ENCODE measurements at places on chromosomes 13 and 19. TPM values are rescaled to one million over a fixed set of nuclear protein-coding genes. Genes with fewer than 3 reads are reported as not detected.

GRCh38 chr13:32284927-32285632 is 30.1 kb downstream of the ZAR1L start:
- H3K27ac ChIP-seq, result peak overlapping the region; percentile 67
- H3K4me3 ChIP-seq, result no peak overlapping the region
- H3K27me3 ChIP-seq, result no peaks in the 10 kb centered on the region
- peaks cover 27% of the 10 kb centered on the region for H3K4me1 ChIP-seq

GRCh38 chr19:42465827-42466280 is 23.1 kb upstream of the CXCL17 start:
- H3K27ac ChIP-seq, result peak overlapping the region; percentile 37
- H3K4me3 ChIP-seq, result no peak overlapping the region
- no peaks in the 10 kb centered on the region for H3K27me3 ChIP-seq
- DNase-seq, result no peak
- no peaks in the 10 kb centered on the region for H3K36me3 ChIP-seq
- H3K4me1 ChIP-seq, result peaks cover 4% of the 10 kb centered on the region

GRCh38 chr13:57588639-57589038 is 42.9 kb upstream of the PCDH17 start:
- H3K36me3 ChIP-seq, result no peaks in the 10 kb centered on the region
- no peak overlapping the region for H3K27ac ChIP-seq
- DNase-seq, result no peak
- no peaks in the 10 kb centered on the region for H3K27me3 ChIP-seq
- no peaks in the 10 kb centered on the region for H3K4me1 ChIP-seq

DNA sequence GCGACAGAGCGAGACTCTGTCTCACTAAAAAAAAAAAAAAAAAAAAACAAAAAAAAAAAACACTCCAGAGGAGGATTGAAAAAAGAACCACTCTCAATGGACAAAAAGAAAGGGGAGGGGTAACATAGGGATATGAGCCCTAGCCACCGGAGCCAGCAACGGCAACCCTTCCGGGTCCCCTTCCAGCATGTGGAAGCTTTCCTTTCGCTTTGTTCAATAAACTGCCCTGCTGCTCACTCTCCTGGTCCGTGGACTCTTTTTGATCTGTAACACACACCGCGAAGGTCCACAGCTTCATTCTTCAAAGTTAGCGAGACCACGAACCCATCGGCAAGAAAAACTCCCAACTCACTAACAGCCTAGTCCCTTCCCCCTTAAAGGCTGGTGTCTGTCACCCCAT is 1.0 kb upstream of the REX1BD start:
- H3K27me3 ChIP-seq, result no peaks in the 10 kb centered on the region
- H3K27ac ChIP-seq, result no peak overlapping the region
- H3K4me3 ChIP-seq, result no peak overlapping the region
- peaks cover 23% of the 10 kb centered on the region for H3K4me1 ChIP-seq

- H3K27ac ChIP-seq, result peak overlapping the region; percentile 96
- H3K4me1 ChIP-seq, result peaks cover 59% of the 10 kb centered on the region
- DNase-seq, result peak; percentile 63
- H3K36me3 ChIP-seq, result peaks cover 6% of the 10 kb centered on the region
Measured at GRCh38 chr19:47275791-47276461, 1.2 kb downstream of the INAFM1 start.

The LRRC63 gene
- not detected for total RNA-seq

GRCh38 chr19:13633109-13633508 is 126.8 kb upstream of the CACNA1A start:
- no peak overlapping the region for H3K27ac ChIP-seq
- peaks cover 29% of the 10 kb centered on the region for H3K27me3 ChIP-seq
- H3K4me3 ChIP-seq, result no peak overlapping the region
- no peak for DNase-seq

The CGB1 gene
- total RNA-seq, result not detected

DNA sequence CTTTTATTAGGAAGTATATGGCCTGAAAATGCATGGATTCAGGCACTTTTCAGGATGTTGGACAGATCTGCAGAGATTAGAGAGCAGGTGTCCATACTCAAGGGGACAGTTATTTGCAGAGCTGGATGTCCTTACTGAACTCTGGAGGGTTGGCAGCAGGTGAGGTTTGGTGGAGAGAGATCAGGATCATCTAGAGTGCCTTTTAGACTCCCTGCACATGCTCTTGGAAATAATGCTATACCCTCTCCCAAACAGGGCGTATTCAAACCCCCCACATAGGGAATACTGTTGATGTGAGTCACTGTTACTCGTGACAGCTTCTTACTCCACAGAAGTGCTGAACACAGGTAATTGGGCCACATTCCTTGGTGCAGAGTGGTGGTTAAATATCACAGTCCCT is 725.7 kb upstream of the SGCG start:
- no peak overlapping the region for H3K4me3 ChIP-seq
- H3K27ac ChIP-seq, result no peak overlapping the region
- no peak for DNase-seq
- peaks cover 10% of the 10 kb centered on the region for H3K4me1 ChIP-seq
- no peaks in the 10 kb centered on the region for H3K27me3 ChIP-seq
- H3K36me3 ChIP-seq, result no peaks in the 10 kb centered on the region

DNA sequence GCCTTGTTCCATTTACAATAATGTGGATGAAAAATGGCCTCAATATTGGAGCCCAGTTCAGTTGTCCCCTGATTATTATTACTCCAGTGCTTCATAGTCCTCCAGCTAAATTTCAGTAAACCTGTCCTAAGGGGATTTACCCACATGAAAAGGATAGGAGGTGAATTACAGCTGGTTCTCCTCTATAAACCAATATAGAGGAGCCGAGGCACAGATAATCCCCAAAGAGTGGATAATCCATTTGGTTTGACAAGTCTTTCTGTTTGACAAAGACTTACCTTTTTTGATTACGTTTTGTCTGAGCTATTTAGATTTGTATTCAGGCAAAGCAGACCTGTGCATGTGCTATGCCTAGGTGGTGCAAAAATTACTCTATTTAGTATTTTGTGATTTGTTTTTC is 2.7 kb downstream of the CNMD start:
- H3K27ac ChIP-seq, result no peak overlapping the region
- DNase-seq, result no peak
- H3K27me3 ChIP-seq, result peaks cover 69% of the 10 kb centered on the region
- peaks cover 13% of the 10 kb centered on the region for H3K4me1 ChIP-seq
- no peaks in the 10 kb centered on the region for H3K36me3 ChIP-seq

GRCh38 chr13:80296638-80297037 is 44.3 kb downstream of the SPRY2 start:
- H3K4me3 ChIP-seq, result no peak overlapping the region
- H3K36me3 ChIP-seq, result no peaks in the 10 kb centered on the region
- H3K27ac ChIP-seq, result no peak overlapping the region
- no peaks in the 10 kb centered on the region for H3K27me3 ChIP-seq

DNA sequence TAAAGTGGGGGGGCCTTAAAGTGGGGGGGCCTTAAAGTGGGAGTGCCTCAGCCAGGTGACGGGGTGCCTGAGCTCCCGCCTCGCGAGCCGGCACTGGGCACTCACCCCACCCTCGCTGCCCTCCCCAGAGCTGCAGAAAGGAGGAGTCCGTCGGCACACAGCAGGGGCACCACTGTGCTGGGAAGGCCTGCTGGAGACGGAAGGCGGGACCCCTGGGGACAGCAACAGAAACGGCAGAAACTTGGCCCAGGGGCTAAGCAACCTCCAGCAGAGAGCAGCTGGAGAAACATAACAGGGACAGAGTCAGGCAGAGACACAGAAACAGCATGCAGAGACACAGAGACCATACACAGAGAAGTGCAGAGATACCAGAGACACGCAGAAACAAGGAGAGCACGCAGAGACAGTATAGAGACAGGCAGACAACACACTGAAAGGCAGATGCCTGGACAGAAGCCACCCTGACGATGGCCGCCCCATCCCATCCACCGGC is 7.9 kb downstream of the CFD start:
- peaks cover 28% of the 10 kb centered on the region for H3K4me1 ChIP-seq
- no peaks in the 10 kb centered on the region for H3K27me3 ChIP-seq
- peaks cover 3% of the 10 kb centered on the region for H3K36me3 ChIP-seq
- no peak overlapping the region for H3K4me3 ChIP-seq

DNA sequence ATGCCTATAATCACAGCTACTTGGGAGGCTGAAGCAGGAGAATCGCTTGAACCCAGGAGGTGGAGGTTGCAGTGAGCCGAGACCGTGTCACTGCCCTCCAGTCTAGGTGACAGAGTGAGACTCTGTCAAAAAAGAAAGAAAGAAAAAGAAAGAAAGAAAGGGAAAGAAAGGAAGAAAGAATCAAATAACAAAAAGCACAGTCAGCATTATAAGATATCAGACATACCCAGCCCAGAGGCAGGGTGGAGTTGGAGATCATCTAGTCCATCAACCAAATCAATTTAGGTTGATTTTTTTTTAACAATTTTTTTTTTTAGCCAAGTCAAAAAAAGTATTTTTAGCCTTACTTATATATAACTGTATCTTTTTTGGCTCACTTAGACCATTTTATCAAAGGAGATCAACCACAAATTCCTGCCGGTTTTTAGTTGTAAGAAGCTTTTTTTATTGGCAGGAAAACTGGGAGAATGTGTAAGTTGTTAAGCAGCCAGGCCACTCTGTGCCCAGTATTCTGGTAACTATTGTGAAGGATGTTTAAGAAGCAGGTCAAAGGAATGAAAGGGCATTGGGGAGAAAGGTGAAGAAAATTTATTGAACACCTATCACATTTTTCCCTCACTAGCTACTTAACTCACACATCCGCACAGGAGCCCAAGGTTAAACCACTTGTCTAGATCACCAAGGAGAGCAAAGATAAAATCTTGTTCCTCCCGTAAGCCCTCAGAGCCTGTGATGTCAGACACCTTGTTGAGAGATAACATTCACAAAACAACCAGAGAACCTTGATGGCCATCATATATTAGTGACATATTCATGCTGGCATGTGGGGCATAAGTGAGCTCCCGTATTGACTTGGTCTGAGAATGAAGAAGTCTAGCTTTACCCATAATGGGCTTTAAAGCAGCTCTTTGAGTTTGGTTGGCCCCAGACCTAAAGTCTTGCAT is 91.8 kb downstream of the COL4A2 start:
- no peaks in the 10 kb centered on the region for H3K36me3 ChIP-seq
- no peaks in the 10 kb centered on the region for H3K27me3 ChIP-seq
- H3K27ac ChIP-seq, result peak overlapping the region; percentile 88
- H3K4me1 ChIP-seq, result peaks cover 76% of the 10 kb centered on the region
- H3K4me3 ChIP-seq, result no peak overlapping the region

GRCh38 chr13:23020246-23020843 is 160.4 kb upstream of the SGCG start:
- H3K27me3 ChIP-seq, result peaks cover 4% of the 10 kb centered on the region
- H3K36me3 ChIP-seq, result no peaks in the 10 kb centered on the region
- H3K4me1 ChIP-seq, result no peaks in the 10 kb centered on the region
- H3K27ac ChIP-seq, result no peak overlapping the region
- DNase-seq, result peak; percentile 24
- H3K4me3 ChIP-seq, result no peak overlapping the region

DNA sequence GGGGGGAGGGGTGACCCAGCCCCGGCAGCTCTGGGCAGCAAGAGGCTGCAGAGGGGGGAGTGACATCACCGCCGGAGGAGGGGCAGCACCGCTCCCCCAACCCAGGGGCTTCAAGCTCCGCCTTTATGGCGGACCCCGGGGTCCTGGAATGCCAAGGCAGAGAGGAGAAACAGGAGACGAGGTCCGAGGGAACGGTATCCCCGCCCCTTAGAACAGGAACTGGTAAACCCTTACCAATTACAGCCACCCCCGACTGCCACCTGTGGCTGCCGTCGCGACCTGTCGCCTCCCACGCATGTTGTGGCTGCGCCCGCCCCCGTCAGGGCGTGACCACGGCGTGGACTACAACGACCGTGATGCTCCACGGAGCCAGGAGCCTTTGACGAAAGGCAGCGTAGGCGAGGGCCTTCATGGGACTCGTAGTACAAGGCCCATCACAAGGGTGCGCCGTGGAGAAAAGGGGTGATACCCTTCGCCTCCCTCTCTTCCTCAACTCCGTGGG is 4.1 kb upstream of the KCNC3 start:
- H3K27ac ChIP-seq, result peak overlapping the region; percentile 74
- no peaks in the 10 kb centered on the region for H3K27me3 ChIP-seq
- peak; percentile 88 for DNase-seq
- H3K4me1 ChIP-seq, result no peaks in the 10 kb centered on the region

DNA sequence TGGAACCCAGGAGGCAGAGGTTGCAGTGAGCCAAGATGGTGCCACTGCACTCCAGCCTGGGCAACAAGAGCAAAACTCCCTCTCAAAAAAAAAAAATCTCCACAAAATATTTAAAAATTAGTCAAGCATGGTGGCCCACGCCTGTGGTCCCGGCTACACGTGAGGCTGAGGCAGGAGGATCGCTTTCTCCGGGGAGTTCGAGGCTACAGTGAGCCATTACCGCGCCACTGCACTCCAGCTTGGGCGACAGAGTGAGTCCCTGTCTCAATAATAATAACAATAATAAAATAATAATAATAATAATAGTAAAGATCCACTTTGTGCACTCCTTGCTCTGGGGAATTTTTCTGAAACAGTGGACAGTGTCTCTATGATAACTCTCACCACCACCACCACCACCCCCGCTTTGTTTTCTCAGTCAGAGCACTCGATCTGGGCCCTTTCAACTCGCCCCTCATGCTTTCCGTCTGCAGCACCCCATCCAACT is 8.7 kb downstream of the NAPSA start:
- H3K27me3 ChIP-seq, result no peaks in the 10 kb centered on the region
- H3K27ac ChIP-seq, result no peak overlapping the region
- H3K4me3 ChIP-seq, result no peak overlapping the region
- no peak for DNase-seq
- H3K36me3 ChIP-seq, result no peaks in the 10 kb centered on the region

DNA sequence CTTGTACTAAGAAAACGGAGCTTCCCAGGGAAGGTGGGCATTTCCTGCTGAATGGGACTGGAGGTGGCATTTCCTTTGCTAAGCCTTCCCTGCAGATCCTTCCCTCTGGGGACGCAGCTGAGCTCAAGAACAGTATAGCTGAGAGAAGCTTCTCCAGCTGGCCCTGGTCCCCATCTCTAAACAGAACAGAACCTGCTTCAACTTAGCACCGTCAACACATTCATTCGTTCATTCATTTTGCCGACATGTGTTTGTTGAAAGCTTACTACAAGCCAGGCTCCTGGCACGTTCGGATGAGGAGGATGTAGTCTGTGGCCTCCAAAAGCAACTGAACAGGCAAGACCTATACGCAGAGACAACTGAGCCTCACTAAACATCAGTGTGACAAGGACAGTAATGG is 36.6 kb upstream of the PEPD start:
- H3K27me3 ChIP-seq, result peaks cover 39% of the 10 kb centered on the region
- no peaks in the 10 kb centered on the region for H3K4me1 ChIP-seq
- no peak for DNase-seq
- no peaks in the 10 kb centered on the region for H3K36me3 ChIP-seq
- no peak overlapping the region for H3K4me3 ChIP-seq

DNA sequence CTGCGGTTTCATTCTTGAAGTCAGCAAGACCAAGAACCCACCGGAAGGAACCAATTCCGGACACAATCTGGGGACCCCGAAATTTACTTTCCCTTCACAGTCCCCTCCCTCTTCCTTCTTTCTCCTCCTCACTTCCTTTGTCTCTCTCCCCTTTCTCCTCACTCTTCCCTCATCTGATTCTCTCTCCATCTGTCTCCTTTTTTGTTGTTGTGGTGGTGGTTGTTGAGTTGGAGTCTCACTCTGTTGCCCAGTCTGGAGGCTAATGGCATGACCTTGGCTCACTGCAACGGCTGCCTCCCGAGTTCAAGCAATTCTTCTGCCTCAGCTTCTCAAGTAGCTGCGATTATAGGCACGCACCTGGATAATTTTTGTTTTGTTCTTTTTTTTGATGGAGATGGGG is 32.7 kb upstream of the OR1M1 start:
- no peak for DNase-seq
- H3K4me1 ChIP-seq, result no peaks in the 10 kb centered on the region
- H3K4me3 ChIP-seq, result no peak overlapping the region
- H3K36me3 ChIP-seq, result no peaks in the 10 kb centered on the region
- H3K27me3 ChIP-seq, result peaks cover 3% of the 10 kb centered on the region

GRCh38 chr19:1755467-1756171 is 2.3 kb downstream of the ONECUT3 start:
- H3K27me3 ChIP-seq, result peaks cover 89% of the 10 kb centered on the region
- no peak overlapping the region for H3K27ac ChIP-seq
- H3K4me1 ChIP-seq, result peaks cover 16% of the 10 kb centered on the region
- H3K4me3 ChIP-seq, result no peak overlapping the region

All from heart right ventricle (tissue), 16 donors.